RWPE2 (cell line): ENCODE measurements at places on chromosomes 12 and 14.

DNA sequence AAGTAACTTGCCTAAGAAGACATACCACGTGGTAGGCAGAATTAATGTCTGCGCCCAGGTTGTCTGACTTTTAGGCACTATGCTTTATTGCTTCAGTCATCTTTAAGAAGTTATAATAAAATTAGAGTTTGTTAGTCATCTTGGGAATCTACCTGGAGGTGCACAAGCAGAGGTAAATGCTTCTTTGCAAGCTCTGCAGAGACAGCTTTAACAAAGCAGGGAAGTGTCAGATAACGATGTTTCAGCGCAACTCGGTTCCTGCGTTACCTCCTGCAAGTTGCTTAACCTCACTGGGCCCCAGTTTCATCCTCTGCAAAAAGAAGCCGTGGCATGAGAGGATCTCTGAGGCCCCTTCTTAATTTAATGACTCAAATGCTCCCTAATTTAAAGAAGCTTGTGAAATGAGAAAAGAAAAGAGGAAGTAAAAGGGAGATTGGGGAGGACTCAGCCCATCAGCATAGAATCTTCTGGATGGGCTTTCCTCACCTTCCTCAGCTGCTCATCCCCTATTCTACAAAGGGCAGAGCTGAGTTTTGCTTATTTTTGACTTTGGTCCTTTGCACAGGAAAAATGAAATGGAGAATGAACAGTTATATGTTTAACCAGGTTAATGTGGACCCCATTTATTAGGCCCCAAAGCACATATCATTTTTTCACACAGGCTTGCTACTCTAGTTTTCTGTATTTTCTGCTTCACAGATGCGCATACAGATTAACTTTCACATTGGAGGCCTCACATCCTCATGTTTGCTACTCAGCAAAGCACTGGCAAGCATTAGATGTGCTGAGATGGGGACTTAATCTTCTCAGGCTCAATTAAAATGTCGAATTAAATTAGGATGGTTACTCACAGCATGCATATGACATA lies 5.1 kb downstream of the ARHGDIB start:
- no peak overlapping the region for H3K27ac ChIP-seq
- no peak for DNase-seq
- H3K4me1 ChIP-seq, result peaks cover 18% of the 10 kb centered on the region

- H3K27ac ChIP-seq, result peak overlapping the region; percentile 74
- peaks cover 32% of the 10 kb centered on the region for H3K4me1 ChIP-seq
- H3K4me3 ChIP-seq, result no peak overlapping the region
- DNase-seq, result no peak
- H3K36me3 ChIP-seq, result no peaks in the 10 kb centered on the region
Measured at GRCh38 chr14:54189333-54189732, 207.5 kb upstream of the CDKN3 start.

GRCh38 chr12:32718926-32719325 lies 36.8 kb downstream of the YARS2 start:
- peak overlapping the region; percentile 98 for H3K27ac ChIP-seq
- H3K36me3 ChIP-seq, result peaks cover 65% of the 10 kb centered on the region
- H3K4me1 ChIP-seq, result peaks cover 19% of the 10 kb centered on the region
- DNase-seq, result peak; percentile 83
- no peak overlapping the region for H3K4me3 ChIP-seq

GRCh38 chr12:101857043-101857558 lies 20.3 kb upstream of the DRAM1 start:
- H3K4me1 ChIP-seq, result peaks cover 42% of the 10 kb centered on the region
- H3K27me3 ChIP-seq, result no peaks in the 10 kb centered on the region
- H3K36me3 ChIP-seq, result no peaks in the 10 kb centered on the region
- H3K27ac ChIP-seq, result peak overlapping the region; percentile 43
- no peak for DNase-seq

DNA sequence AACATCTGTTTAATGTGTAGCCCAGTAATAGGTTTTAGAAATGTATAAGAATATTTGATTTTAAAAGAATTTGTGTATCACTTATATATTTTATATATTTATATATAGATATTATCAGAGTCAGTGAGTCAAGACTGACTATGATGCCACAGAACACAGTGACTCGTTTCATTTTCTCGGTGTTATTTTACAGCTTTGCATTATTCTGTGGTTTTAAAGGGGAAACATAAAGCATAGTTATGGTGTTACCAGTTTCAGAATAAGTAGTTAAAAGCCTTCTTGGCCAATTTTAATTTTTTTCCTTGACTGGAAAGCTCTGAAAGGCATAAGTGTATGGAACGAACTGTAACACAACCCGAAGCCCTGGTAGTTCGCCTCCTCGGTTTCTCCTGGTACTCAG lies 91.0 kb downstream of the GRIP1 start:
- H3K27ac ChIP-seq, result no peak overlapping the region
- no peaks in the 10 kb centered on the region for H3K27me3 ChIP-seq
- no peaks in the 10 kb centered on the region for H3K36me3 ChIP-seq
- DNase-seq, result no peak

DNA sequence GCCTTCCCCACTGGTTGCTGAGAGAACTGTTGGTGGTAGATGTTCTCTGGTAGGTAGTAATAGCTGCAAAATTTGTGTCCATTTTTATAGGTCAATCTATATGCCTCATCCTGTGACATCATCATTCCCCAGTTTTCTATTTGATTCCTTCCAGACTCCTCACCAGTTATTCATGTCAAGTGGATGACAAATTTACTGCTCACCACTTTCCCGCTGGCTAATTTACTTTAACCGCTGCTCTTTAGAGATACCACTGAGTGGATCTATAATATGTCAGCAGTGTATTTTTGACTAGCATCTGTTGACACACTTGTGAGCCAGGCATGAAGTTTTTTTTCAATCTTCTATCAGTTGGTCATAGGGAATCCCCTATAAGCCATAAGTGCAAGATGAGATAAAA lies 24.6 kb downstream of the GPR65 start:
- H3K4me3 ChIP-seq, result no peak overlapping the region
- H3K27me3 ChIP-seq, result peaks cover 8% of the 10 kb centered on the region
- no peak overlapping the region for H3K27ac ChIP-seq
- no peak for DNase-seq
- no peaks in the 10 kb centered on the region for H3K4me1 ChIP-seq
- H3K36me3 ChIP-seq, result no peaks in the 10 kb centered on the region

- no peak for DNase-seq
- no peaks in the 10 kb centered on the region for H3K36me3 ChIP-seq
Measured at GRCh38 chr12:79252358-79253075, 387.9 kb downstream of the SYT1 start.
